ENCODE measurements at places on chromosomes 16 and 17. TPM values are rescaled to one million over a fixed set of nuclear protein-coding genes. Genes with fewer than 3 reads are reported as not detected.

- DNase-seq: peak; percentile 65
Measured at GRCh38 chr17:81291662-81292061, 3.4 kb downstream of the SLC38A10 start.

GRCh38 chr16:72743011-72743761 lies 304.7 kb downstream of the ZFHX3 start:
- no peak for DNase-seq

DNA sequence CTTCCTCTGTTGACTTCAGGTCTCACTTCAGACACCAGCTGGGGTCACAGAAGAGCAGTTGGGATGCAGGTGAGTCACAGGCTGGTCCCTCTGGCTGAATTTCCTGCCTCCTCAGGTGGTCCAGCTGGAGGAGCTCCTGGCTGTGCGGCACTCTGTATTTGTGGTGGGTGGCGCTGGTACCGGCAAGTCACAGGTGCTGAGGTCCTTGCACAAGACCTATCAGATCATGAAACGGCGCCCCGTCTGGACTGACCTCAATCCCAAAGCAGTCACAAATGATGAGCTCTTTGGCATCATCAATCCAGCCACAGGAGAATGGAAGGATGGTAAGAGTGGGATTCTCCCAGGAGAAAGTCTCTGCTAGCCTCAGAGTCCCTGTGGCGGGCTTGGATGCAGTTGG lies 149.2 kb downstream of the DNAH9 start:
- DNase-seq: no peak

GRCh38 chr16:11498683-11499082 lies 88.0 kb downstream of the LITAF start:
- no peak for DNase-seq

DNA sequence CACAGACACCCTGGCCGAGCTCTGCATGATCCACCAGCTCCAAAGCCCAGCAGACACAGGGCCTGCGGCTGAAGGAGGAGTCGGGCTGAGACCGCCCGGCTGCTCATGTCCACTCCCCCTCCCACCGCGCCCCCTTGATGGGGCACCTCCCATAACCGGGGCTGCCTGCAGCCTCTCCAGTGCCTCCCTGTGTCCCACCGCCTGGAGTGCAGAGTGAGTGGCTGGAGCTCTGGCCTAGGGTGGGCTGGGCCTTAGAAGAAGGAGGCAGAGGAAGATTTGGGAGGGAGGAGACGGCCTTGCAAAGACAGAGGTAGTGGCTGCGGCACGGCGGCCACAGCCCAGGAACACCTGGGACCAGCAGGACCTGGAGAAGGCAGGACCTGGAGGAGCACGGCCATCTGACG lies 4.0 kb downstream of the CBFA2T3 start:
- DNase-seq: peak; percentile 54

- no peak for DNase-seq
Measured at GRCh38 chr16:57132470-57132869, 40.1 kb downstream of the CPNE2 start.

GRCh38 chr16:13307255-13307654 lies 405.9 kb downstream of the SHISA9 start:
- DNase-seq: peak; percentile 8

DNA sequence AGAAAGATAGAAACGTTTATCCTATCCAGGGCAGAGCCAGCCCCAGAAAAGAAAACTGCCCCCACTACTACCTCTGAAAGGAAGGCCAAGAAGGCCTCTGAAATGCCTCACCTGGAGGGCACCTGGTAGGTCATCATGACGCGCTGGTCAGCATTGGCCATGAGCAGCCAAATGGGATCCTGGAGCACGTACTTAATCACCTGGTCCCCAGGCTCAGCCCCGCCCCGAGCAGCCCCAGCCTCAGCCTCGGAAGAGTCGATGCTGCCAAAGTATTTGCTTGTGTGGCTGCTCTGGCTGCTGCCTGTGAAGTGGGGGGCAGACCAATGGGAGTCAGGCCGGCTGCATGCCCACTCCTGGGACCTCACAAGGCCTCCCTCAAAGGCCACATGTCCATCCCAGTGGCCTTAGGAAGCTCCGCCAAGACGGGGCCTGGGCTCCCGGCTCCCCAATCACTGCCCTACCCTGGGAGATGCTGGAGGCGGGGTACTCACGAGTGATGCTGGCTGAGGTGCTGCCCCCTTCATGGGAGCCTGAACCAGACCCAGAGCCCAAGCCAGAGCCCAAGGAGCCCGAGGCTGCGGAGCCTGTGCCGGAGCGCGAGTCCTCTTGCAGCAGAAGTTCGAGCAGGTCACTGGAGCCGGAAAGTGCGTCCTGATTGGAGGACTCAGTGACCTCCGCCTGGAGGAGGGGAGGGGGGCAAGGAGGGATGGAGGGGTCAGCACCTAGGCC lies 9.9 kb downstream of the PER1 start:
- no peak for DNase-seq

GRCh38 chr16:57643147-57643874 lies 14.9 kb downstream of the ADGRG1 start:
- no peak for DNase-seq

GRCh38 chr16:29920288-29921033 lies 5.6 kb downstream of the KCTD13 start:
- no peak for DNase-seq

GRCh38 chr17:74147966-74148365 lies 55.5 kb upstream of the RPL38 start:
- DNase-seq: no peak

GRCh38 chr17:8332688-8333087 lies 7.0 kb upstream of the ODF4 start:
- DNase-seq: no peak

- no peak for DNase-seq
Measured at GRCh38 chr16:87742781-87743490, 22.9 kb downstream of the KLHDC4 start.

DNA sequence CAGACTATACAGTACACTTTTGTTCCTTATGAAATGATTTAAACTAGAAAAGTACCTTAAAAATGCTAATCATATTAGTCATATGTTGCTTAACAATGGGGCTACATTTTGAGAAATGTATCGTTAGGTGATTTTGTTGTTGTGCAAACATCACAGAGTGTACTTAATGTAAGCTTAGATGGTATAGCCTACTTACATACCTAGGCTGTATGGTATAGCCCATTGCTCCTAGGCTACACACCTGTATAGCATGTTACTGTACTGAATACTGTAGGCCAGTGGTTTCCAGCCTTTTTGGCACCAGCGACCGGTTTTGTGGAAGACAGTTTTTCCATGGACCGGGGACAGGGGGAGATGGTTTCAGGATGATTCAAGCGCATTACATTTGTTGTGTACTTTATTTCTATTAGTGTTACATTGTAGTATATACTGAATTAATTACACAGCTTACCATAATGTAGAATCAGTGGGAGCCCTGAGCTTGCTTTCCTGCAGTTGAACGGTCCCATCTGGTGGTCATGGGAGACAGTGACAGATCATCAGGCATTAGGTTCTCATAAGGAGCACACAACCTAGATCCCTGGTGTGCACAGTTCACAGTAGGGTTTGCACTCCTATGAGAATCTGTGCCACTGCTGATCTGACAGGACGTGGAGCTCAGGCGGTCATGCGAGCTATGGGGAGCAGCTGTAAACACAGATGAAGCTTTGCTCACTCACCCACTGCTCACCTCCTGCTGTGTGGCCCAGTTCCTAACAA lies 35.0 kb upstream of the MRC2 start:
- no peak for DNase-seq

- DNase-seq: no peak
Measured at GRCh38 chr17:78709119-78709681, 72.9 kb downstream of the CYTH1 start.

DNA sequence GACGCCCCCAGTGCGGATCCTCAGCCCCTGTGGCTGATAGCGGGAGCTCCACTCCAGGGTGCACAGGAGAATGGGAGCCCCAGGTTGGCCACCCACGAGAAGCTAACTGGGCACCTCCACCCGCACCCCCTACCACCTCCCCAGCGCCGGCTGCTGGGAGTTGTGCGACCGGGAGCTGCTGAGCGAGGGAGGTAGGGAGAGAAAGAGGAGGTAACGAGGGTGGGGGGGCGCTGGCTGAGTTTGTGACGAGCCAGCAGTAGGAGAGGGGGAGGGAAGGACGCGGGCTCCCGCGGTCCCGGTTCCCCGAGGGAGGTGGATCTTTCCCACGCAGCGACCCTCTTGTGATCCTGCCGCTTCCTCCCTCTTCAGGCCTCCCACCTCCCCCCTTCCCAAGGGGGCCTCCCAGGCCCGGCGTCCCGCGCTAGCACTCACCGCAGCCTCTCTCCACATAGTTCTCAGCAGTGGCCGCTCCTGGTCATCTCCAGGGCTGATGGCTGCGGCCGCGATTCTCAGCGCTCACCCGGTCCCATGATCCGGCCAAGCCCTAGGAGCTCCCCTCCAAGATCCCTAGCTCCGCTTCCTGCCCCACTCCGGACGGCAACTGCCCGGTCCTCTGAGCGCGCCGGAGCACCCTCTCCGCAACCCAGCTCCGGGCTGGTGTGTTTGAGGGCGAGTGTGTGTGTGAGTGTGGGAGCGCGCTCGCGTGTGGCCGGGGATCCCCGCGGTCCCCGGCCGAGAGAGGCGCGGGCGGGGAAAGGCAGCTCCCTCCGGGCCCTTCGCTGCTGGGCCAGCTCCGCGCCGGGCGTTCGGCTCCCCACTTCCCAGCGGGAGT lies at the start of gene GRIN2A:
Gene GRIN2A, minus strand, starts transcription at position 207 of the 832 bp plus-strand sequence. CDS start 2,017 bp downstream, outside the sequence.
- no peak for DNase-seq

GRCh38 chr17:81037798-81038733 lies 3.1 kb downstream of the BAIAP2 start:
- no peak for DNase-seq

- peak; percentile 91 for DNase-seq
Measured at GRCh38 chr17:68821860-68822696, 133.1 kb downstream of the ABCA8 start.

- no peak for DNase-seq
Measured at GRCh38 chr17:32385121-32385520, 35.2 kb downstream of the ZNF207 start.

The COG8 gene
- 47.7 TPM for total RNA-seq

The MRC2 gene
- 374 TPM for total RNA-seq

The KRT17 gene
- 762 TPM for total RNA-seq

The HERPUD1 gene
- total RNA-seq: 81.6 TPM

The DUXB gene
- not detected for total RNA-seq
